ENCODE measurements at places on chromosomes 1 and 21. TPM values are rescaled to one million over a fixed set of nuclear protein-coding genes. Genes with fewer than 3 reads are reported as not detected.

DNA sequence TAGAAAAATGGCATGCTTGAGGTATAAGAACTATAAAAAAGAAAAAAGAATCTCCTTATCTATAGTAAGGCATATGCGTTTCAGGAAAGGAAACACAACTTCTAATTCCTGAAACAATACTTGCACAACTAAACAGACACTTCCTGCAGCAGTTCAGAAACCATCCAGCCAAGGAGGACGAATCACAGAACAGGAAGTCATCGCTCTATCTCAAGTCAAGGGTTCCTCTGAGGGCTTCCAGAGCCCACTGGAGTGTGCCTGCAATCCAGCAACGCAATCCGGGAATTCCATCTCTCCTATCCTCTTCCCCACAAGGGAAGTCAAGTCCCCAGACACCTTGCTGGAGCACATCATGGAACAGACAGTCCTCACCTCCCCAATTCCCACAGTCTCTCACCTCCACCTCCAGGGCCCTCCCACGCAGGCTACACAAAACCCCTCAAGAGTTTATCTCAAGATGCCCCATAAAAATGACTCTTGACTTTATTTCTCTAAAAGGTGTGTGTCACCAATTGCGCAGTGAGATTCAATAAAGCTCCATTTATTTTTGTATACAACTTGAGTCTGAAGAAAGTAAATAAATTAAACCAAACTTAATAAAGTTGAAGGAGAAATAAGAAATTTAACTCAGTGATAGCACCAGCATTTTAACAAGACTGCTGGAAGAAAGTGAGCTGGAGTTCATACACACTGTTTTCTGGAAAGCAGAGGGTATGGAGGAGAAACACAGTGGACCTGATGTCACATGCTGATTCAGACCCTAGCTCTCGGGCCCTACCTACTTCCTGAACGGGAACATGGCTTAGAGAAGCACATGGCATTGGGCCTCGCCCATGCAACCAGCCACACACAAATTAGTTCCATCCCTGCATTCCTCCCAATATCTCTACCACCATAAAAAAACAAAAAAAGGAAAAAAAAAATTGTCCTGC is 39.9 kb downstream of the SIPA1L2 start:
- DNase-seq, result no peak

DNA sequence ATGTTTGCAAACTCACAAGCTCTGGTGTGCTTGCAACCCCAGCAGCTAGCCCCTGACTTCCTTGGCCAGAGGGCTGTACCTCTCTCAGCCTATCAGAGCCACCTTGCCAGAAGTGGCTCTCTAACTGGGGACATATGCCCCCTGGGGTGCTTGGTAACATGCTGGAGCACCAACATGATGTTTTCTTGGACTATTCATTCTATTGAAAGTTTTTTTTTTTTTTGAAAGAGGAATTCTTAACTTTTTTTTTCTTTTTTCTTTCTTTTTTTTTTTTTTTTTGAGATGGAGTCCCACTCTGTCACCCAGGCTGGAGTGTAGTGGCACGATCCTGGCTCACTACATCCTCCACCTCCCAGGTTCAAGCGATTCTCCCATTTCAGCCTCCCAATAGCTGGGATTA is 14.7 kb upstream of the CAPN8 start:
- DNase-seq, result no peak

DNA sequence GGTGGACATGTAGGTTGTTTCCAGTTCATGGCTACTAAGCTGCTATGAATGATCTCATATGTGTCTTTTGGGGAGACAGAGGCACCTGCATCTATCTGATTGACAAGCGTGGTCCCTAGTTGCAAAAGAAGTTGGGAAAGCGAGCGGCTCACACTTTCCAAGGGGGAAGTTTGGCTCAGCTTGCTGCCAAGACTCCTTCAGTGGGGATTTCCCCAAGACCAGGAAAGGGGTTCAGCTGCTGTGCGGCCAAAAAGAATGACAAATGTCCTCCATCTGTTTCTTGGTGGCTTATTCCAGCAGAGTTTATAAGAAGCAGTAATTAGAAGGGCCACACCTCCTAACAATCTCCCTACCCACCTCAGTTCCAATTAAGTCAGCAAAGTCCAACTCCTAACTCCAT is 128.5 kb upstream of the GALNT2 start:
- DNase-seq, result no peak

- DNase-seq, result no peak
These were observed 3.1 kb downstream of the TMEM54 start for GRCh38 chr1:32898056-32898455.

- no peak for DNase-seq
These were observed 1.0 kb upstream of the EFNA1 start for GRCh38 chr1:155126556-155127104.

DNA sequence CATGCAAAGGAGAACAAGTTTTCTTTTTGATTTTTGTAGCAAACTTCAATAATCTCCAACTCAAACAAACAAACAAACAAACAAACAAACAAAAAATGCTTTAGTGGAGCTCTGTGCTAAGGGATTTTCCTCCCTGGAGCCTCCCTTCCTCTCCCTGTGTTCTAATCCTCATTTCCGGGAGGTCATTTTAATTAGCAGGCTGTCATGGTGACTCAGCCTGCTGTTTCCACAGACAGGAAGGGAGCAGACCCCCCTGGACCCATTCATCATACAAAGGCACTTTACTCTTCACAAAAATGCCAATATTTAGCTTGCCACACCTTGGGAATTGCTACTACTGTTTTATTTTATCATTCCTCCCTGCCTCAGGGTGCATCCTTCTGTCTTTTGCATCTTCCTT is 61.0 kb upstream of the SPATA6 start:
- no peak for DNase-seq

- DNase-seq, result no peak
These were observed 42.8 kb upstream of the KRTAP11-1 start for GRCh38 chr21:30924146-30924700.

GRCh38 chr1:100306735-100307313 is 40.8 kb downstream of the RTCA start:
- no peak for DNase-seq

PLPPR4 gene
- total RNA-seq, result 1.5 TPM

OR2T29 gene
- not detected for total RNA-seq

Data from glomerular endothelial cell (primary cell).